ENCODE measurements at places on chromosomes 4 and X.

DNA sequence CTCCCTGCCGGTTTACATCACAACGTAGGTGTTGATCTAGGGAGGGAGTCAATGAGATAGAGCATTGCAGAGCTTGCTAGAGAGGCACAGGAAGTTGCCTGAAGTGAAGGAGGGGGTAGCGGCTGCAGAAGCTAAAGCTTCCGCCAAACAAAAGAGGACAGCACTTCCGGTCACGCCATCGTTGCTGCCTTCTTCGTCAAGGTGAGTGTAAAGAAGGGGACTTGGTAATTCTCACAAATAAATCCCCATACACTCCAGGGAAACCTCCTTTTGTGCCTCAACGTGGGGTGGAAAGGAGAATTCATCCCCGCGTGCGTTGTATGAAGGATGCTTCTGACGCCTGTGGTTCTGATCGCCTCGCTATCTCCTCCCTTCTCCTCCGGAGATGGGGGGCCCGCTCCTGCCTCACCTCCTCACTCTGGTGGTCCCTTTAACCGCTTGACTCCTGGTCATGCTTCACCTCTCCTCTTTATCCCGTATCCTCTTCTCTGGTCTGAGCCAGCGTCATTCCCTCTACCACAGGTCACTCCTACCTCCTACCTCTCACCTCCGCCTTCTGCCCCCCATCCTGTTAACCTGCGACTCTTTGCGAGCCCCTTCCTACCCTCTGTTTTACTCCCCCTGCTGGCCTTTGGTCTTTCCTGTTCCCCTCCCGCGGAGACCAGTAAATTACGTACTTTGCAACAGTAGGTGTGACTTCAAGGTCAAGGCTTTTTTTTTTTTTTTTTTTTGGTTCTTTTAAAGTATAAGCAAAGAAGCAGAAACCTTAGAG is 59.9 kb downstream of the GSPT2 start:
- DNase-seq: peak; percentile 16

DNA sequence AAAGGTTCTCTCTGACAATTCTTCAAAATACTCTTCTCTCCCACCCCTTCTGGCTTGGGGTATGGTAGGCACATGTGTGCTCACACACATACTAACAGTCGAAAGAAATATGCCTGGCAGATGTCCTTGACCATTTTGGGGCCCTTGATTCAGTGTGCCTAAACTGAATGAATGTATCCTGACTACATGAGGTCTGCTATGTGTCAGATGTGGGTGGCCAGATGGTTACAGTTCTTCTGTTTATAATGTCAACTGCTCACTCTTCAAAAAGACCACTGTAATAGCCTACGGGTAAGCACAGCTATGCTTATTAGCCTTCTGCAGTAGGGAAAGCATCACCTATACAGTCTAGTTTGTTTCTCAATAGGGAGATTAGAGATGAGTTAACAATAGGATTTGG is 63.7 kb upstream of the VEGFC start:
- DNase-seq: no peak

- no peak for DNase-seq
Observed at GRCh38 chr4:108172231-108172752, 3.6 kb upstream of the LEF1 start.

- no peak for DNase-seq
Observed at GRCh38 chr4:81905971-81906370, 434.3 kb upstream of the RASGEF1B start.
